ENCODE measurements at places on chromosomes 4 and X.

DNA sequence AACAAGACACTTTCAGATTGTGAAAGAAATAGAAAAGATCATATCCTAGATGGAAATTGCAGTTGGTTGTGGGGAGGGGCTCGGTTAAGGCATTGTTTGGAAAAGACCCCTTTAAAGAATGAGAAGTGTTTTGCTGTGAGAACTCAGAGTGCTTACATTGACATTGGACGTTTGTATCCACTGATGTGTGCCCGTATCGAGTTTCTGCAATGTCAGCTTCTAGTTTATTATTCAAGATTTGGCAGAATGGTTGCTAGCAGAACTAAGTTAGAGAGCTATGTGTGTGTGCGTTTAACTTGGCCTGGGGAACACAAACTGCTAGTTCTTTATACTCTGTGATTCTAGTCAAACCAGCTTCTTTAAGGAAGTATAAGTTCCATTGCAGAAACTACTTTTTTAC, 2702.5 kb downstream of the PCDH7 start:
- no peaks in the 10 kb centered on the region for H3K27me3 ChIP-seq
- no peak for DNase-seq
- H3K4me3 ChIP-seq: no peak overlapping the region
- H3K36me3 ChIP-seq: no peaks in the 10 kb centered on the region

DNA sequence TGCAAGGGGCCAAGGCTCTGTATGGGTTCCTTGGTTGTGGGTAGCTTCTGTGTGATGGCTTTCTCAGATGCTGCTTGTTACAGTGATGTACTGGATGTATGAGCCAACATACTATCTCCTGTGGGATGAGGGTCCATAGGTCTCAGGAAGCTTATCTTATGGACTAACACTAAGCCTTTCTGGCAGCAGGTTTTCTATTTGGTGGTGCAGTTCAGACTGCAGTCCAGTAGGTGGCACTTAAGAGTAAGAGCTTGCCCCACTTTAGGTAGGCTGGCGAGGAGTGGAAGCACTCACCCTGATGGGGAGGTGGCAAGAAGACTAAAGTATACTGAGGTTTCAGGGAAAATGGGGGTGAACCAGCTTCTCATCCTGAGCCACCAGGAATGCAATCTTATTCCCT, 306.7 kb upstream of the MAOA start:
- no peak overlapping the region for H3K4me3 ChIP-seq
- no peaks in the 10 kb centered on the region for H3K27me3 ChIP-seq
- H3K4me1 ChIP-seq: no peaks in the 10 kb centered on the region
- no peak overlapping the region for H3K27ac ChIP-seq

GRCh38 chr4:151356510-151356909, 31.1 kb upstream of the SH3D19 start:
- H3K4me3 ChIP-seq: no peak overlapping the region
- peaks cover 2% of the 10 kb centered on the region for H3K27me3 ChIP-seq
- H3K27ac ChIP-seq: no peak overlapping the region

GRCh38 chrX:42604302-42604701, 173.7 kb downstream of the PPP1R2C start:
- H3K36me3 ChIP-seq: no peaks in the 10 kb centered on the region
- no peak overlapping the region for H3K4me3 ChIP-seq
- no peak for DNase-seq
- no peak overlapping the region for H3K27ac ChIP-seq
- H3K4me1 ChIP-seq: no peaks in the 10 kb centered on the region

- H3K36me3 ChIP-seq: no peaks in the 10 kb centered on the region
- no peaks in the 10 kb centered on the region for H3K4me1 ChIP-seq
- H3K4me3 ChIP-seq: no peak overlapping the region
- H3K27ac ChIP-seq: no peak overlapping the region
- DNase-seq: no peak
Observed at GRCh38 chr4:146450524-146450923, 71.2 kb downstream of the SLC10A7 start.

GRCh38 chrX:121227888-121228287, 180.5 kb downstream of the GLUD2 start:
- H3K27me3 ChIP-seq: no peaks in the 10 kb centered on the region
- H3K36me3 ChIP-seq: no peaks in the 10 kb centered on the region
- DNase-seq: no peak
- H3K4me1 ChIP-seq: no peaks in the 10 kb centered on the region

- peaks cover 9% of the 10 kb centered on the region for H3K4me1 ChIP-seq
- H3K27ac ChIP-seq: peak overlapping the region; percentile 64
- H3K36me3 ChIP-seq: no peaks in the 10 kb centered on the region
- DNase-seq: no peak
- no peak overlapping the region for H3K4me3 ChIP-seq
Observed at GRCh38 chrX:31223817-31224216, 152.0 kb upstream of the FTHL17 start.

DNA sequence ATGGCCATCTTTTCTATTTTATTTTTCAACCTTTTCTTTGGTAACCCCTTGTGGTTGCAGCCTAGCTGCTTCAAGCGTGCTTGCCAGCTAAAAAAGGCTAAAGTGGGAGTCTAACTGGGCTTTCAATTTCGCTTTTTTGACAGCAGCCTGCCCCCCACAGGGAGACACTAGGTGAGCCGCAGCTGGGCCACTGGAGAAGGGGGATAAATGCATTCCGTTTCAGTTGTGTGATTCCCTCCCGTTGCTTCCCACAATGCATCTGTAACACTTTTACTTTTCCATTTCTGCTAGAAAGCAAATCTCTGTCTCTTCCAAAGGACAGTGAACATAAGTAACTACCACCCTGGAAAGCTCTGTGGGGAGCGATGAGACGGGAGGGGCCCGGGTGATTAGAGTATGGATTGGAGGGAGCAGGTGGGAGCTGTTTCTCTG, 86.3 kb upstream of the RAPGEF2 start:
- H3K27me3 ChIP-seq: no peaks in the 10 kb centered on the region
- H3K4me1 ChIP-seq: no peaks in the 10 kb centered on the region
- H3K4me3 ChIP-seq: no peak overlapping the region
- H3K27ac ChIP-seq: no peak overlapping the region
- H3K36me3 ChIP-seq: no peaks in the 10 kb centered on the region
- no peak for DNase-seq

- no peak overlapping the region for H3K4me3 ChIP-seq
- no peaks in the 10 kb centered on the region for H3K36me3 ChIP-seq
- DNase-seq: no peak
- no peaks in the 10 kb centered on the region for H3K4me1 ChIP-seq
- H3K27ac ChIP-seq: no peak overlapping the region
Observed at GRCh38 chr4:164108971-164109370, 614.5 kb downstream of the TMA16 start.

- H3K4me1 ChIP-seq: no peaks in the 10 kb centered on the region
- no peaks in the 10 kb centered on the region for H3K27me3 ChIP-seq
- H3K4me3 ChIP-seq: no peak overlapping the region
- no peak for DNase-seq
- H3K27ac ChIP-seq: no peak overlapping the region
Observed at GRCh38 chrX:130851569-130851968, 51.4 kb downstream of the ENOX2 start.

DNA sequence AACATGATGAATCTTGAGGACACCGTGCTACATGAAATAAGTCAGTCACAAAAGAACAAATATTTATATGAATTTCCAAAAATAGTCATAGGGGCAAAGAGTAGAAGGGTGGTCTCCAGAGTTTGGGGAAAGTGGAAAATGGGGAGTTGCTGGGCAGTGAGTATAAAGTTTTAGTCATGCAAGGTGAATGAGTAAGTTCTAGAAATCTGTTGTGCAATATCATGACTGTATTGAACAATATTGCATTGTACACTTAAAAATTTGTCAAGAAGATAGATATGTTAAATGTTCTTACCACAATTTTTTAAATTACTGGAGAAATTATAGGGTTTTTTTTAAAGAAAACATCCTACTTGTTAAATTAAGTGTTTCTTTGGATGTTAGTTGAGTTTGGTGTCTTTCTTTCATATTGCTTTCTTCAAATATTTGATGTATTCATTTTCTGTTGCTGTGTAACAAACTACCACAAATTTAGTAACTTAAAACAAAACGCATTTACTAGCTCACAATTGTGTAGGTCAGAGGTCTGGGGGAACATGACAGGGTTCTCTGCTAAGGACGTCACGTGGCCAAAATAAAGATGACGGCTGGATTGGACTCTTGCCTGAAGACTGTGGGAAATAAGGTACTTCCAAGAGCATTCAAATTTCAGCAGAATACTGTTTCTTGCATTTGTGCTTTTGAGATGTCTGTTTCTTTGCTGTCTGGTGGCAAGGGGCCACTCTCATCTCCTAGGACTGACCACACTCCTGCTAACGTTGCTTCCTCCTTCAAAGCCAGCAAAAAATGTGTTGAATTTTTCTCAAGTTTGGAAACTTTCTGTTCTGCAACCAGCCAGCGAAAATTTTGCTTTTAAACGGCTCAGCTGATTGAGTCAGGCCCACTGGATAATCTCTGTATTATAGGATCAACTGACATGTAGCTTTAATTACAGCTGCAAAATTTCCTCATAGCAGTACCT, 76.7 kb downstream of the CPEB2 start:
- H3K36me3 ChIP-seq: no peaks in the 10 kb centered on the region
- H3K27me3 ChIP-seq: no peaks in the 10 kb centered on the region
- no peak overlapping the region for H3K27ac ChIP-seq
- no peak for DNase-seq

GRCh38 chrX:22351076-22351475, 78.4 kb downstream of the CBLL2 start:
- DNase-seq: no peak
- H3K36me3 ChIP-seq: no peaks in the 10 kb centered on the region
- no peak overlapping the region for H3K27ac ChIP-seq
- no peak overlapping the region for H3K4me3 ChIP-seq
- H3K27me3 ChIP-seq: no peaks in the 10 kb centered on the region
- no peaks in the 10 kb centered on the region for H3K4me1 ChIP-seq

GRCh38 chr4:59818656-59819055, 1381.5 kb upstream of the ADGRL3 start:
- H3K4me1 ChIP-seq: no peaks in the 10 kb centered on the region
- no peaks in the 10 kb centered on the region for H3K36me3 ChIP-seq
- no peak overlapping the region for H3K27ac ChIP-seq
- H3K4me3 ChIP-seq: peak overlapping the region; percentile 41

DNA sequence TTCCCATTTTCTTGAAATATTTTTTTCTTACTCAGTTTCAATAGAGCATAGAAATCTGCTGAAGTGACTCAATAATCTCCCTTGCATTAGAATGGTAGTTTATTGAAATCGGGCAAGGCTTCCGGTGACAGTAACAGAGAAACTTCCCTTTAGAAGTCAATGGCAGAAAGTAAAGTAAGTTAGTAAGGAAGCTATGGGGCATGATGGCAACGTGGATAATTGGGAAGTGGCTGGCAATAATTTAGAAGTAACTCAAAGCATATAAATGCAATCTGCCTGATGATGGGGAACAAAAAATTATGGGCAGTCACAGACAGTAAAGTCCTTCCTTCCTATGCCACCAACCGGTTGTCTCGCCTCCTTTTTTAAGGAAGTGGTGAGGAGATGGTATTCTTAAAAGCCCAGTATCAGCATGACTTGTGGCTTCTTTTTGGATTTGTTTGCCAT, 7.6 kb downstream of the CYBB start:
- H3K4me1 ChIP-seq: no peaks in the 10 kb centered on the region
- H3K27ac ChIP-seq: no peak overlapping the region
- H3K4me3 ChIP-seq: no peak overlapping the region
- no peaks in the 10 kb centered on the region for H3K27me3 ChIP-seq

All from psoas muscle (tissue), 8 donors.